ENCODE measurements at places on chromosomes 7 and 10. TPM values are rescaled to one million over a fixed set of nuclear protein-coding genes. Genes with fewer than 3 reads are reported as not detected.
A peak's percentile ranks its signal among the peaks of the same experiment; 100 is the strongest.

DNA sequence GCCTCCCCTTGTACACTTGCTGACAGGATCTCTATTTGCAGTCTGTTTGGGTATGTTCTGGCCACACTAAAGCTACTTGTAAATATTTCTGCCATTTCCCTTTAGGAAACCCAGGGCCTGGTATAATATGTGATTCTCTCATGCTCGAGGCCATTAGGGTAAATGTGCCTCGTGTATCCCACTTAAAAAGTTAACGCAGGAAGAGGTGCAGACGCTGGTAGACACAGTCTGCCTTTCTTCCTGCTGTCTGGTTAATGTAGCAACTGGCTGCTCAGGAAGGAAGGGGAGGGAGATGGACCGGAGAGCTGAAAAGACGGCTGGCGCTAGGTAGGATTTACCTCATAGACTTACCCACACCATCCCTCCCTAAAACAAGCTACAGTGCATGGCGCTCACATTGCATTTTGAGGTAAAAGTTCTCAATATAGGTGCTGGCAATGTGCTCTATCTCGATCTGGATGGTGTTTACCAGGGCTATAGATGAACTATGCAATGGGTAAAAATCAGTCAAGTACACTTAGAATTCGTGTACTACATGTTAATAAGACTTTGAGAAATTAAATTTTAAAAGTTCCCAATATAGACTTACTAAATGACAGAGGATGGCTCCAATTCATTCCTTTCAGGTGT is 125.9 kb downstream of the JAZF1 start:
- no peak for DNase-seq

DNA sequence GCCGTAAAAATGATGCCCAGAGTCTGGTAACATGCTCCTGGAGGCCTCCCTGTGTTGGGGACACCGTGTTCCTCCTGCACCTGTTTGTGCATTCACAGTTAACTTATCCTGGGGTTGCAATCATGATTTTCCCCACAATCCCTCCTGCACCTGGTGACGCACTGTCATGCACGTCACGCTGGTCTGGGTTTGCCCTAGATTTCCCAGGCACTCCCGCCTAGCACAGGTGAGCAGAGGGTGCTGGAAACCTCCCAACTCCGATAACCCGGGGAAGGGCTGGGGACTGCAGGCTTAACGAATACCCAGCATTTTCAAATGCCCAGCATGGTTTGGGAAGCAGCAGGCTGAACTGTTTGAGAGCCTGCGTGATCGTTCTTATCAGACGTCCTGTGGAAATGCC is 427.1 kb downstream of the TCERG1L start:
- DNase-seq = no peak

GRCh38 chr7:96076350-96076707 is 245.6 kb downstream of the SLC25A13 start:
- DNase-seq = no peak

ALOX5 gene
- total RNA-seq = 28.2 TPM

- DNase-seq = no peak
Observed at GRCh38 chr10:61933859-61934555, 32.5 kb downstream of the ARID5B start.

- DNase-seq = no peak
Observed at GRCh38 chr10:29191674-29192073, 97.2 kb upstream of the LYZL1 start.

DNA sequence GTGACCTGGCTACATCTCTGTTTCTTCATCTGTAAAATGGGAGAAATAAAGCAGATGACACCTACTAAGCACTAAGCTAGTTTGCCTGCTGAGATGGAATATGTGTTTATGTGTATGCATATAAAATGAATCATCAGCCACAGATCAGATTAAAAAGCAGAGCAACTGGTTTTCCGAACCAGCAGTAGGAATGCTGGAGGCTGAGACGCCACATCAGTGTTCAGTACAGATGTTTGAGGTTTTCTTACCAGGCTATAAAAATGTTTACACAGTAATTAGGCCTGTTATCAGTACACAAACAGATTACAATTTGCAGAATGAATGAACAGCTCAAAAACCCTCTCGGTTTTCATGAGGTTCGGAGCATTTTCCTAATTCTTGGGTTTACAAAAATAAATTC is 85.8 kb downstream of the CALN1 start:
- DNase-seq = peak; percentile 88

WASHC2C gene
- total RNA-seq = 12.8 TPM

GRCh38 chr7:296373-296945 is 6.5 kb downstream of the FOXL3 start:
- DNase-seq = no peak

DNA sequence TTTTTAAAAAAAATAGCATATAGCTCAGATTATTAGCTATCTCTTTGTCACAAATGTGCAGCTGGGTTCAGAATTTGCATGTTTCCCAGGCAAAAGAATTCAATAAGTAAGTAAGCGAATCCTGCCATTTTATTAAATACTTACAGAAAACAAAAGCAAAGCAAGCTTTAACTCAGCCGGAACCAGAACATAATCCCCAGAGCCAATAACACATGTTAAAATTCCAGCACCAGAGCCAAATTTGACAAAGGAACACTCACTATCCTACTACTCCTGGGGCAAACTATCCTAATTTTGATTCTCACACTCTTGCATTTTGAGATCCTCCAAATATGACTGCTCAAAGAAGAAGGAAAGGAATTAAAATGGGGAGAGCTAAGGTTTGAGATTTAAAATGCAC is 32.6 kb downstream of the LRRTM3 start:
- DNase-seq = no peak

- DNase-seq = no peak
Observed at GRCh38 chr7:64687249-64687648, 21.3 kb downstream of the ZNF107 start.

GRCh38 chr10:61021926-61022325 is 77.9 kb upstream of the RHOBTB1 start:
- no peak for DNase-seq

ADAM12 gene
- not detected for total RNA-seq

- no peak for DNase-seq
Observed at GRCh38 chr7:100974021-100974420, 4.7 kb downstream of the MUC12 start.

SFTPA1 gene
- total RNA-seq = not detected

ARHGEF5 gene
- 24.4 TPM for total RNA-seq

ADAM8 gene
- total RNA-seq = 78.5 TPM

TWIST1 gene
- total RNA-seq = not detected

DNA sequence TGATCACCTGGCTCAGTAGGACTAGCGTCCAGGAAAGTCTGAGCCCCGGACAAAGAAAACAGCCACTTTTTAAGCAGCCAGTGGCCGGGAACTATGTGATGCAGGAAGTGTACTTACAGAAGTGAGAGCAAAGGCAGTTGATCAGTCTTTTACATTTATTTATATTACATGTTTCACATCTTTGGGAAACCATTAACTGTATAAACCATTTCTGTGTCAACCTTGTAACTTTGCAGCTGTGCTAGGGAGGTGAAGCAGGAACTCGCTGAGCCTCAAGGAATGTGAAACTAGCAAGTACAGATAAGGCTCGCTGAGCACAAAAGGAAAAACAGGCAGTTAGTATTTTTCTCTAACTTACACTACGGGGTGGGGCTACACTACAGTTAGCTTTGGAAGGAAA is 39.9 kb upstream of the HECW1 start:
- DNase-seq = no peak

GRCh38 chr10:109374215-109374614 is 549.1 kb downstream of the XPNPEP1 start:
- no peak for DNase-seq

STYXL1 gene
- total RNA-seq = 38.3 TPM

ZNF398 gene
- total RNA-seq = 13.8 TPM

- DNase-seq = no peak
Observed at GRCh38 chr7:36749282-36749960, 25.1 kb upstream of the AOAH start.

- DNase-seq = no peak
Observed at GRCh38 chr7:103996017-103996551, 6.6 kb upstream of the RELN start.
